NCI-H187 treated with DMSO at 0.1 percent for 48 hours (cell line): ENCODE measurements at places on chromosomes 11 and 22.

DNA sequence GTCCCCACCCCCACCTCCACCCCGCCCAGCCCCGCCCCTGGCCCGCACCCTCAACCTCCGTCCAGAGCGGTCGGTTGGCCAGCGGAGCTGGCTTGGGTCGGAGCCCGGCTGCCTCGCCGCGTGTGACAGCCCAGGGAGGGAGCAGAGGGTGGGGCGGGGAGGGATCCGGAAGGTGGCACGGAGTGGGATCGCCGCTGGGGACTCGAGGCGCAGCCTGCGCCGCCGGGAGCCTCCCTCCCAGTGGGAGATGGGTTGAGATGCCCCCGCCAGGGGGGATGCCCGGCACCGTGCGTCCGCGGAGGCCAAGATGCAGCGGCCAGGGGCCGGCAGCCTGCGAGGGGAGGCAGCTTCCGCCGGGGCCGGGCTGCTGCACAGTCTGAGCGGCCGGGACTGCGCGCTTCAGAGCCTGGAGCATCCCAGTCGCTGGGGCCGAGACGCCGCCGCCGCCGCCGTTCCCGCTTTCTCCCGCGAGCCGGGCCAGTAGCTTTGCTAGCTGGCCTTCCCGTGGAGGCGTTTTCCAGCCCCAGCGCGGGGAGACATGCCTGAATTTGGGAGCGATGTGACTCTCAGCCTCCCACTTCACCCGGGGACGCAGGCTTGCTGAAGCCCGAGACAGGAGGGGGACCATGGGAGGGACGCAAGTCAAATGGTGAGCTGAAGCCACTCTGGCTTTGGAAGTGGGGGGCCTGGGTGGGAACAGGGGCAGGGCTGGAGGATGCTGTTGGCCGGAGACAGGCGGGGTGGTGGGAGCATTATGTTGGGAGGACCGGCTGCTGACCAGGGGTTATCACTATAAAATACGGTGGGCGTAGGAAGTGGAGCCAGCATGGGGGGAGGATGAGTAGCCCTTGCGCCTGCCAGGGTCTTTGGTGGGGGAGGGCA, 40.2 kb downstream of the DIXDC1 start:
- no peak for DNase-seq

DNA sequence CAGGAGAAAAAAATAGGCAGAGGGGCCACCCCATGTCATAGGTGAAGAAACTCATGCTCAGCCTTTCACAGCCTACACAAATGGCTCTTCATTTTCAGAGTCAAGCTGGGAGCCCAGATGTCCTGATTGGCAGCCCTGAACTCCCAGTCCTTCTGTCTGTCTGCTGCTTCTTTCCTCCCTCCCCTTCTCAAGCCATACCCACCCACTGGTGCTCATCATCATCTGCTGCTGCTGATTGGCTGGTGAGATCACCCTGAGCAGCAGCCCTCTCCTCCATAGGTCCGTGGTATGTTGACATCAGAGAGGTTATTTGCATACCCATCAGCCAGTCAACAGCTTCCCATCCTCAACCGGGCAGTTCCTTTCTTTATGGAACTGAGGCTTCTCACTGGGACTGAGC, 46.1 kb upstream of the PRDM11 start:
- no peak for DNase-seq

GRCh38 chr22:49491726-49492125, 335.9 kb downstream of the BRD1 start:
- DNase-seq, result no peak

DNA sequence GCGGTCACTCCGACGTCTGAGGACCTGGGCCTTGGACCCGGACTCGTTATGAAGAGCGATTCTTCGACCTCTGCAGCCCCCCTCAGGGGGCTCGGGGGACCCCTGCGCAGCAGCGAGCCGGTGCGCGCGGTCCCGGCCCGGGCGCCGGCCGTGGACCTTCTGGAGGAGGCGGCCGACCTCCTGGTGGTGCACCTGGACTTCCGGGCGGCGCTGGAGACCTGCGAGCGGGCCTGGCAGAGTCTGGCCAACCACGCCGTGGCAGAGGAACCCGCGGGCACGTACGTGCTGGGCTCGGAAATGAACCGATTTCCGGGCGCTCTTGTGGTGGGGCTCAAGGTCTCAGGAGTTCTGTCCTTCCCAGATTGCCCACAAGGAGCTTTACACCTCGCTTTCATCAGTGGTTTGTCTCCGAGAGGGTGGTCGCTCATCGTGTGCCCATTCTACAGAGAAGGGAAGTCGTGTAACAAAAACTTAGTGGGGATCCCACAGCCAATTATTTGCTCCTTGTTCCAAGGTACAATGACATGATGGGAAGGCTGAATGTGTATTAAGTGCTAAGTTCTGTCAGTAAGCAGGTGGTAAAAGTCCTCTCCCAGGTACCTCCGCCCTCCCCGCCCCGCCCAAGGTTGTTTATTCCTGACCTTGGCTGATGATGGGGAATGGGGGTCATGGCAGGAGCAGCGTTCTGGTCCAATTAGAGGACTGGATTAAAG, 695 bp downstream of the PEX26 start:
- DNase-seq, result no peak
